Esophagus squamous epithelium (tissue), 5 donors: ENCODE measurements at places on chromosomes 7 and 10.

DNA sequence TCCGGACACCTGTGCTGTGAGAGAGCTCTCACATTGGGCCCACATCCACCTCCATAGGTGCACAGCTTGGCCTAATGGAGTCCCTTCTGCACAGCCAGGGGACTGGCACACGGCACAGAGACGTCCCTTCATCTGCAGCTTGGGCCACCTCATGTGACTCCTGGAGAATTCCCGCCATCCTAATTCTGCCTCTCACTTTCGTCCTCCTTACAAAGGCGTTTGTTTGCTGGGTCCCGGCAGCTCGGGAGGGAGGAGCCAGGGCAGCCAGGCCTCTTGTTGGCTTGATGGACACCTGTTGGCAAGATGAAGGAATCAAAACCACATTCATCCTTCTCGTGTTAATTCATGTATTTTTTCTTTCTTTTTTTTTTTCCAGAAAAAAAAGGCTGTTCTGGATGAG lies 30.7 kb upstream of the TTYH3 start:
- H3K36me3 ChIP-seq, result peaks cover 73% of the 10 kb centered on the region
- H3K4me3 ChIP-seq, result no peak overlapping the region
- DNase-seq, result no peak
- H3K27ac ChIP-seq, result no peak overlapping the region

GRCh38 chr7:77320714-77321113 lies 95.4 kb downstream of the GSAP start:
- H3K36me3 ChIP-seq, result no peaks in the 10 kb centered on the region
- no peak overlapping the region for H3K27ac ChIP-seq
- no peaks in the 10 kb centered on the region for H3K27me3 ChIP-seq
- no peak for DNase-seq
- no peaks in the 10 kb centered on the region for H3K4me1 ChIP-seq
- H3K4me3 ChIP-seq, result no peak overlapping the region

- H3K4me1 ChIP-seq, result no peaks in the 10 kb centered on the region
- peaks cover 3% of the 10 kb centered on the region for H3K27me3 ChIP-seq
- H3K36me3 ChIP-seq, result no peaks in the 10 kb centered on the region
- DNase-seq, result no peak
Measured at GRCh38 chr7:45893996-45894664, 5.8 kb downstream of the IGFBP1 start.

DNA sequence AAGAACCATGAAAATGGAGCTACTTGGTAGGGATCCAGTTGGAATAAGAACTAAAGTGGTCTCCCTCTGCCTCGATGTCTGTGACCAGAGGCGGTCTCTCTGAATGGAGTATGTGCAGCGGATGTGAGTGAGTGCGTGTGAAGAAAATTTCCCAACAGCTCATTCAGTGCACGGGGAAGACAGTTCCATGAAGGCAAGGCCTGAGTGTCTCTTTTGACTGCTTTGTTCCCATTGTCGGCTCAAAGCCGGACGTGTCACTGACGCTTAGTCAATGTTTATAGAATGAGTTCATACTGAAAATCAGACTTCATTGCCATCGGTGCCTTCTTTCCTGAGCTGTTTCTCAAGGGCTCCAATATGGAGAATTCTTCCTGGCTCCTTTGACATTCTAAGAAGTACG lies 55.3 kb upstream of the GRB10 start:
- no peaks in the 10 kb centered on the region for H3K27me3 ChIP-seq
- H3K36me3 ChIP-seq, result no peaks in the 10 kb centered on the region
- no peak for DNase-seq
- H3K27ac ChIP-seq, result no peak overlapping the region
- no peak overlapping the region for H3K4me3 ChIP-seq
- no peaks in the 10 kb centered on the region for H3K4me1 ChIP-seq

DNA sequence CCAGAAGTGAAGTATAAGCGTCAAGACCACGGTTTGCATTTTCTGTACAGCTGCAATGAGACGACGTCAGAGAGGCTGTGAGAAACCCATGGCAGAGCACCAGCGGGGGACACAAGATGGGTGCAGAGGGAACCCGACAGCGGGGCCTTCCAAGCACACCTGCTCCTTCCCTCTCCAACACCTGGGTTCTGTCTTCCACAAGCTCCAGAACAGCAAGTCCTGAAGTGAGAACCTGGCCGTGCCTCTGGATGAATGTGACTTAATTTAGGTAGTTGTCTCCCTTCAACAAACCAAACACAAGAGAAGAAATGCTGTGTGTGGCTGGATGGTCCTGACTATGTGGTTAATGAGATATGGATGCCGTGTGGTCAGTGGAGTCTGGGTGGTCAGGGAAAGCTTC lies 76.1 kb downstream of the ADAM12 start:
- H3K27me3 ChIP-seq, result no peaks in the 10 kb centered on the region
- no peaks in the 10 kb centered on the region for H3K4me1 ChIP-seq
- H3K27ac ChIP-seq, result no peak overlapping the region
- no peak overlapping the region for H3K4me3 ChIP-seq
- DNase-seq, result no peak

DNA sequence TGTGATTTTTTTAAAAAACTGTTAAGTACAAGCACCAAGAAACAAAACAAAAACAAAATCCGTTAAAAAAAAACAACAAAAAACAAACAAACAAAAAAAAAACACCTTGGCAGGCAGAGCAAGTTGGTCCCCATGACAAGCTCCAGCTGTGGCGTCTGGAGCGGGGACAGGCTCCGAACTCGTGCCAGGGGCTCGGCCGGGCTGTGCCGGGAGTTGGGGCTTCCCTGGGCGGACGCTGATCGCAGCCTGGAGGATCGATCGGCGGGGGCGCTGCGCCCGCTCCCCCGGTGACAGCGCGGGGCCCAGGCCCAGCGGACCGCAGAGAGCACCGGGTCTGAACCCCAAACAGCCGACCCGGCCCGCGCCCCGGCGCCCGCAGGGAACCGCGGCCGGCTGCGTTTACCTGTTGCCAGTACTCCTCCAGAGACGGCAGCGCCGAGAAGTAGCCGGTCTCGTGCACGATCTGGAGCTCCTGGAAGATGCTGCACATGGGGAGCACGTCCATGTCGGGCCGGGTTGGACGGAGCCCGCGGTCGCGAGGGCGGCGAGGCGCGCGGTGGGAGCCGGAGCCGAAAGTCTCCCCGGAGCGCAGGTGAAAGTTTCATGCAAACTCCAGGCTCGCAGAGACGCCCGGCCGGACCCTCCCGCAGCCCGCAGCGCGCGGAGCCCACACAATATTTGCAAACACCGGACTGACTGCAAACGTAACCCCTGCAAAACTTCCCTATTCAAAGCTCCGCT lies at the start of gene KLF6:
KLF6 (minus strand) TSS at position 700 of the 741 bp plus-strand sequence; CDS start at position 505, 195 bp downstream.
- H3K36me3 ChIP-seq, result peaks cover 15% of the 10 kb centered on the region
- no peaks in the 10 kb centered on the region for H3K27me3 ChIP-seq
- peaks cover 20% of the 10 kb centered on the region for H3K4me1 ChIP-seq
- peak within 1 kb of the TSS; percentile 82 for H3K4me3 ChIP-seq
- DNase-seq, result no peak

DNA sequence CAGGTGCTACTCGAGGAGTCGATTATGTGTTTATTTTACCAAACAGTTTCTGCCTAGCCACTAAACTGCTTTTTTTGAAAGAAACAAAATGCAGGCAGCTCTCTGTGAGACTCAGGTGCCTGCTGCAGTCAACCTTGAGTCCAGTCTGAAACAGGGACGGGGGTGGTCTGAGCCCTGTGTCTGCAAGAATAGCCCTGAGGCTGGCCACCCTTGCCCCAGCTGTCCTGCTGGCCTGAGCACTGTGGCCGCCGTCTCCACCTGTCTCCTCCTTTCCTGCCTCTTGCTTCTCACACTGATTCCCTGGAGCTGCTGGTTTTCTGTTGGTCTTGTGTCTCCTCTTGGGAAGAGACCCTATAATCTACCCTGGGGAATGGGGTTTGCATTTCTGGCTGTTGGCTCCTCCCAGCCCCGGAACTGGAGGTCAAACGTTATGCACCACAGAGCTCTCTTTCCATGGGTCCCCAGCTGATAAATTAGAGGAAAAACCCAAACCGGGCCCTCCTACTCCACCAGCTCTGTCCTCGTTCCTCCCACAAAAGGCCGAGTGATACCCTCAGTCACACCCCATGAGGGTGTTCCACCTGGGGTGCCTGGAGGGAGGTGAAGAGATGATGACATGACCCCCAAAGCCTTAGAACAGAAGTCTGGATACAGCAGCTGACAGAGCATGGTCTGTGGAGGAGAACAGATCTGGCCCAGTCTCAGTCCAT lies 15.0 kb upstream of the SLC18A3 start:
- no peaks in the 10 kb centered on the region for H3K36me3 ChIP-seq
- H3K4me1 ChIP-seq, result no peaks in the 10 kb centered on the region
- no peak overlapping the region for H3K27ac ChIP-seq
- H3K4me3 ChIP-seq, result no peak overlapping the region
- no peak for DNase-seq

GRCh38 chr10:46094931-46095750 lies 49.1 kb upstream of the MSMB start:
- H3K27ac ChIP-seq, result no peak overlapping the region
- H3K4me1 ChIP-seq, result peaks cover 6% of the 10 kb centered on the region
- H3K36me3 ChIP-seq, result no peaks in the 10 kb centered on the region
- H3K27me3 ChIP-seq, result no peaks in the 10 kb centered on the region

DNA sequence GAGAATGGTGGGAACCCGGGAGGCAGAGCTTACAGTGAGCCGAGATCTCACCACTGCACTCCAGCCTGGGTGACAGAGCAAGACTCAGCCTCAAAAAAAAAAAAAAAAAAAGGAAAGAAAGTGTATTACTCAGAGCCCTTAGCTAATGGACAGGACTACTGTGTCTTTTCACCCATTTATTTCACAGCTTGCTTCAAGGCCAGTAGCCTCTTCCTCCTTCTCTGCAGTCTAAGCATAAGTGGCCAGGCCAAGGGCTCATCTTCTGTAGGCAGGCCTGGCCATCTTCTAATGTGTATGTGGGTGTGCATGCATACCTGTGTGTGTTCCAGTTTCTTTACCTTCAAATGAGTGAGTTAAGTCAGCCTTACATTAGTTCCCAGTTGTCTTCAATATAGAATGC lies 94.8 kb upstream of the GDF10 start:
- H3K27me3 ChIP-seq, result no peaks in the 10 kb centered on the region
- H3K4me1 ChIP-seq, result no peaks in the 10 kb centered on the region
- H3K27ac ChIP-seq, result no peak overlapping the region
- no peak overlapping the region for H3K4me3 ChIP-seq

- H3K4me1 ChIP-seq, result no peaks in the 10 kb centered on the region
- DNase-seq, result no peak
- no peak overlapping the region for H3K27ac ChIP-seq
- H3K4me3 ChIP-seq, result no peak overlapping the region
- peaks cover 25% of the 10 kb centered on the region for H3K36me3 ChIP-seq
Measured at GRCh38 chr7:44709945-44710596, 38.6 kb upstream of the ZMIZ2 start.

- no peak overlapping the region for H3K27ac ChIP-seq
- no peaks in the 10 kb centered on the region for H3K36me3 ChIP-seq
- no peak for DNase-seq
- H3K27me3 ChIP-seq, result no peaks in the 10 kb centered on the region
- no peaks in the 10 kb centered on the region for H3K4me1 ChIP-seq
Measured at GRCh38 chr7:21603972-21604749, 61.3 kb downstream of the DNAH11 start.

- DNase-seq, result no peak
- no peaks in the 10 kb centered on the region for H3K36me3 ChIP-seq
- no peak overlapping the region for H3K27ac ChIP-seq
- no peaks in the 10 kb centered on the region for H3K27me3 ChIP-seq
- H3K4me3 ChIP-seq, result no peak overlapping the region
- no peaks in the 10 kb centered on the region for H3K4me1 ChIP-seq
Measured at GRCh38 chr7:108181073-108181985, 51.2 kb upstream of the LAMB4 start.

DNA sequence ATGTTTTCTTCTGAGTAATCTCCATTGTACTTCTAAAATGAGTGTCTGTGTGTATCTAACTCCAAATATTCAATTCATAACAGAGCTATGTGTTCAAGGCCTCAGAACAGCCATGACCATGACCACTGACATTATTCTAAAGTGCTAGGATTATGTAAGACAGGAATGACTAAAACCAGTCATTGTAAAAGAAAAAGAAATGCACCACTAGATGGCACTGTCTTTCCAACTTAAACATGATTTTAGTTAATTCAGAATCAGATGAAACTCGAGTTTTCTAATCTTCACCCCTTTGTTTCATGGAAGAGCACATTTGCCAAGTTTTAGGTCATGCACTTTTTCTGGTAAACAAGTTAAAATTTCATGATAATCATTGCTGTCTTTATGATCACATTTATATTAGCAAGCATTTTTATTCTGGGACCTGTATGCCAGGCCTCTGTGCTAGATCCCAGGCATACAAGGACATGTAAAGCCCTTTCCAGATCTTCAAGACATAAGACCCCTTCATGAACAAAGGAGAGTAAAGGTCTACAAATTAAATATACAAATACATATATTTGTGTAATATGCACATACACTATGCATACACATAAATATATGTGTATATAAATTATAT lies 26.1 kb upstream of the RSU1 start:
- H3K36me3 ChIP-seq, result no peaks in the 10 kb centered on the region
- H3K4me1 ChIP-seq, result no peaks in the 10 kb centered on the region
- no peak for DNase-seq
- H3K27me3 ChIP-seq, result no peaks in the 10 kb centered on the region

- no peak for DNase-seq
- no peak overlapping the region for H3K27ac ChIP-seq
- no peak overlapping the region for H3K4me3 ChIP-seq
Measured at GRCh38 chr10:23965123-23965522, 243.8 kb upstream of the KIAA1217 start.

DNA sequence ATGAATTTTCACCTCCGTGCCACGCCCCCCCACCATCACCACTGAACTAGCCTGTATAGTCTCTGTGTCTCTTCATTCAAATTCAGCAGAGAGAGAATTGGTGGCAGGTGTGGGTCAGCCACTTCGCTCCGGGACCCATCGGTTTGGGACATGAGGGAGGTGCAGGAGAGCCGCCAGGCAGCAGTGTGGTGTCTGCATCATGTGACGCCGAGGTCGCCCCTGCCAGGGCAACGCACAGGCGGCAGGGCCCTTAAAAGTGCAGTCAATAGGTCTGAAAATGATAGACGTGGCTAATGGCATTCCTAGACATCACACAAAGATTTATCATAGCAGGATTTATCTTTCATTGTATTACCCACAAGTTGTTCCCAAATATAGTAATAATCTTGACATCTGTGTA lies 100.6 kb upstream of the RNF32 start:
- no peaks in the 10 kb centered on the region for H3K27me3 ChIP-seq
- no peaks in the 10 kb centered on the region for H3K4me1 ChIP-seq

- H3K36me3 ChIP-seq, result no peaks in the 10 kb centered on the region
- no peak overlapping the region for H3K4me3 ChIP-seq
- no peak for DNase-seq
- no peak overlapping the region for H3K27ac ChIP-seq
Measured at GRCh38 chr10:123404357-123404756, 250.2 kb downstream of the BUB3 start.

GRCh38 chr7:7681191-7681935 lies 37.0 kb downstream of the RPA3 start:
- peaks cover 4% of the 10 kb centered on the region for H3K36me3 ChIP-seq
- peak overlapping the region; percentile 54 for H3K27ac ChIP-seq
- peak overlapping the region; percentile 19 for H3K4me3 ChIP-seq
- DNase-seq, result no peak

DNA sequence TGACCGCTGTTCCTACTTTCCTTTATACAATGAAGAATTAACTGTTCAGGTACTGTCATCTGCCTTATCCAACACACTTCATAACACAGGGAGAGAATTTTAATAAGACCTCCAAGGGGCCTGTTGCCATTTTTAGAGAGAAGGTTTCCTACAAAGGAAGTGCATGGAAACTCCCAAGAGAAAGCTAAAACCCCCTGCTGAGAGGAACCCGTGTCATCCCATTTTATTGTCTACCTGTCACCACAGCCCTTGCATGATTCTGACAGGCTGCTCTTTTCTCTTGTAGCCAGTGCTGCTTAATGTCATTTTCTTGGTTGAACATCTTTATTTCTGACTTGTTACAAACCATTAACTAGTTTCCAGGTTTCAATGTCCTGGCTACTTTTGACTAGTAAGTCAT lies 98.4 kb downstream of the SNX10 start:
- H3K27me3 ChIP-seq, result no peaks in the 10 kb centered on the region
- no peaks in the 10 kb centered on the region for H3K4me1 ChIP-seq
- DNase-seq, result no peak
- H3K4me3 ChIP-seq, result no peak overlapping the region
- no peak overlapping the region for H3K27ac ChIP-seq
- no peaks in the 10 kb centered on the region for H3K36me3 ChIP-seq
